ENCODE measurements at places on chromosomes 12 and 14.

DNA sequence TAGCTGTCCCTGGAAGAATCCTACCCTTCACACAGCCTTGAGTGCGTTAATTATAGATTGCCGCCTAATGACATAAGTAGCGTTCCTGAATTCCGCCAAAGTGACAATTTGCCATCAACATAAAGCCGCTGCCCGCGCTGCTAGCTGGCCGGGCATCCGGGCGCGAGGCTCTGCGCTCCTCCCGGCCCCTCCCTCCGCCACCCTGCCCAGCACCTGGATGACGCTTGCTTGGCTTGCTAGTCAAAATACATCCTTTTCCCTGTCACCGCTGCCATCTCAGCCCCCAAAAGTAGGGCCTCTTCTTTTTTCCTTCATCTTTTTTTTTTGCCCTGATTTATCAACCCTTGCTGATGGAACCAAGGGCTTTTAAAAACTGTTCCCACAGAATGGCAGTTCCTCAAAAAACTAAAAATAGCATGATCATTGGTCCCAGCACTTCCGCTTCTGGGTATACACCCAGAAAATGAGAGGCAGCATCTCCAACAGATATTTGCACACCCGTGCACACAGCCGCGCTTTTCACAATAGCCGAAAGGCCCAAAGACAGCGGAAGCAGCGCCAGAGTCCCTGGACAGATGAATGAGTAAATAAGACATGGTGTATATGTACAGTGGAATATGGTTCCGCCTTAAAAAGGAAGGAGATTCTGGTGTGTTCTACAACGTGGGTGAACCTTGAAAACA, 235.2 kb downstream of the BCL11B start:
- DNase-seq = no peak

DNA sequence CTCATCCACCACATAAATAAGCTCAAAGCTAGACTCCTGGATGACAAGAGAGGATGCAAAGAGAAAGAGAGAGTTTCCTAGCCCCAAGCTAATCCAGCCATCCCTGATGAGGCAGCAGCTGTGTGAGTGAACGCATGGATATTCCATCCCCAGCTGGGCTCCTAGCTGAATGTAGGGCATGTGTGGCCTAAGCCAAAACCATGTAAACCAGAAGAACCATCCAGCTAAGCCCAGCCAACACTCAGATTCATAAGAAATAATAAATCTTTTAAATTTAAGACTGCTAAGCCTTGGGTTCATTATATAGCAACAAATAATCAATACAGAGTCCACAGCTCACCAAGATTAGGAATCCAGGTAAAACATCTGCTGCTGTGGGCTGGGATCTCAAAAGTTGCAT, 94.3 kb downstream of the TNFAIP2 start:
- DNase-seq = no peak

- no peak for DNase-seq
Observed at GRCh38 chr12:84348582-84348981, 564.0 kb downstream of the SLC6A15 start.

- peak; percentile 56 for DNase-seq
Observed at GRCh38 chr12:104582739-104583138, 126.0 kb downstream of the CHST11 start.

DNA sequence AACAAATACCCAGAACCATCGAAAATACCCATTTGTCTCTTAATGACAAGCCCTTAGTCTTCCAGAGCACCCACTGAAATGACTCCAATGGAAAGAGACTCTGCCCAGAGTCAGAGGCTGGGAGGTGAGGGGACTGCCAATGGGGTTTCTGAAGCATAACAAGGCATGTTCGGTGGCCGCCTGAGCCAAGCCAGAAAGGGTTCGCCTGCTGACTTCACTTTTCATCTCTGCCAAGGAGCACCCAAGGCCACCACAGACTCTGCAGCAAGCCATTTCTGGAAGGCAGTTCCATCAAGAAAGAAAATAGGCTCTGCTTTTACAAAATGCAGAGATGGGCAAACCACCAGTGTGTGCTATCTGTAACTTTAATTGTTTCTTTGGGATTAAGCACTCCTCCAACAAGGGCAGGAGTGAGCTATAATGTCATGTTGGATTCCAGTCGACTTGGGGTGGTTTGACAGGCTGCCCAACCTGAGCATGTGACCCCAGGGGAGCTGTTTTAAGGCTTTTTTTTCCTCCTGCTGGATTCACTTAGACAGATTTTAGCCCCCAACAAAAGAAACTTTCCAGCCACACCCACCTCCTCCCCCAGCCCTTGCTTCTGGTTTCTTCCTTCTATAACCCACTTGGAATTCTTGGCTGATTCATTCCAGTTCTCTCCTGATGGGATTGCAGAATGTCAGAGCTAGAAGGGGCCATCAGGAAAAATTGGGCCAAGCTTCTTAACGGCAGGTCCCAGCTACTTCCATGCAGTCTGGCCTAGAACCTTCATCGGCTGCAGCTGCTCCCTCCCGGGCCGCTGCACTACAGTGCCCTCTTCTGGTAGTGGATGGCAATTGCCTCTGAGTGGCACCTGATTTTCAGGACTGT, 24.1 kb downstream of the CKAP4 start:
- peak; percentile 69 for DNase-seq

DNA sequence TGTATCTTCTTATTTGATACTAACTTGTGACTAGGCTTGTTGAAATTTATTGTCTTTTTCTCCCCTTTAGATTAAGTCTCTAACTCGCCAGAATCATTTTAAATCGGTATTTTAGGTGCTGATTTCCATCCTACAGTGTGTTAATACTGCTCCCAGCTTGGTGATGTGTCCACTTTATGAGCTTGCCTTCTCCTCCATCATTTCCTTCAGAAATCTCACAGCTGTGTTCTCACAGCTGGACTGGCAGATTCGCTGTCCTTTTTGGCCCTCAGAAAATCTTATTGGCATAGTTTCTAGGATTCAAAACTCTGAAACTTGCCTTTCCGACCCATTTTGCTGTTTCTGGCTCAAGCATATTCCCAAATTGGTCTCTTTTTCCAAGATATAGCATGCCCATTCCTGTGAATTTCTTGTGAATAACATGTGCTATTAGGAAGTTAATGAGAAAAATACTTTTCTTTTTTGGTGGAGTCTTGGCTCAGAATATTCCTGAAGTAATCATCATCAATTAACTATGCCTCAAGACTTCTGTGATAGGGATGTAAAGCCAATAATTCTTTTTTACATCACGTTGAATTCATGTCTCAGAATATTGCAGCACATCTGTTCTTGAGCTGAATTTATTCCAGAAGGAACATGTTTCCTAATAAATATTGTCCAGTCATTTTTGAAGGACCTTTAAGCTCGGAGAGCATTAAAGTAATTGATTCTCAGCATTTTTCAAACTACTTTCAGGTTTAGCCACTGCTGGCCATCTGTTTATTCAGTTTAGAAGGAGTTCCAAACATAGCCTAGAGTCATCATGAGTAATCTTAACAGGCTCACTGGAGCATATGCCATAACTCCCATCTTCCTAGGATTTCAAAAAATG, 50.0 kb upstream of the USP44 start:
- no peak for DNase-seq

GRCh38 chr14:42190744-42191143, 584.1 kb downstream of the LRFN5 start:
- DNase-seq = no peak

DNA sequence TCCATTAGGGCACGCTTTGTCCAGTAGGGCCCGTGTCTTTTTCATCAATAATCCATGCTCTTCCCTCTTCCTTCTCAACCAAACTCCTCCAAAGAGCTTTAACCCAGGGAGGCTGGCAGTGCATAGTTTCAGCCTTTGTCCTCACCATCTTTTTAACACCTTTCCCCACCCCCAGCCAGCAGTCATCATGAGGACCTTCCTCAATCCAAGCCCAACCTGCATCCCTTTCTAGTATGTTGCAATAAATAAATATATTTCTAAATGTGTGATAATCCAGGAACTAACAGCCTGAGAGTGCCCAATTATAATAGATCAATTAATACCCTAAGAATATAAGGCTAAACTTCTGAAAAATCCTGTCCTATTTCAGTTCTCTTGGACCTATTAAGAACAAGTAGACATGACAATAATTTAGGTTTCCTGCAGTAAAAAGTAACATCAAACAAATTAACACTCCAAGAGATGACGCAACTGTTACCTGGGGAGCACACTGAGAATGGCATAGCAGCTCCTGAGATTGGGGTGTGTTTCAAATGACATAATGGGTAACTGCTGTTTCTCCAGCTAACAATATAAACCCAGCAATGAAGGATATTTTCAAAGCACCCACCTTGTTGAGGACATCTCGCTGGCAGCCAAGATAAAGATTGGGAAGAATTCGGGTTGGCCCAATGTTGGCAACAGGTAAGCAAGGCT, 62.6 kb downstream of the DUSP16 start:
- DNase-seq = no peak

- DNase-seq = no peak
Observed at GRCh38 chr12:103571286-103571685, 15.8 kb upstream of the STAB2 start.

DNA sequence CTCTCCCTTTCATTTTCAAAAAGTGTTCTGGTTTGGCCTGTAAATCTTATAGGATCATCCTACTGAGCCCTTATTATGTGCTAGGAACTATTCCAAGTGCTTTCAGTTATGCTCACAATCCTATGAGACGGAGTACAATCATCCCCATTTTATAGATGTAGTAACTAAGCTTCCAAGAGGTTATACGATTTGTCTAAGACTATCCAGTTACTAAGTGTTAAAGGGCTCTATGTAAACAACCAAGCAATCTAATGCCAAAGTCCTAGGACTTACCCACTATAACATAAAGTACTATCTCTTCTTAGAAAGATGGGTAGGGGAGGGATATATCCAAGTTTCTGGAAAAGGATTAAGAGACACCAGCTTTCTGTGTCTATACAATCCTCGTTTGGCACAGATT, 6.7 kb downstream of the CFL2 start:
- DNase-seq = no peak

DNA sequence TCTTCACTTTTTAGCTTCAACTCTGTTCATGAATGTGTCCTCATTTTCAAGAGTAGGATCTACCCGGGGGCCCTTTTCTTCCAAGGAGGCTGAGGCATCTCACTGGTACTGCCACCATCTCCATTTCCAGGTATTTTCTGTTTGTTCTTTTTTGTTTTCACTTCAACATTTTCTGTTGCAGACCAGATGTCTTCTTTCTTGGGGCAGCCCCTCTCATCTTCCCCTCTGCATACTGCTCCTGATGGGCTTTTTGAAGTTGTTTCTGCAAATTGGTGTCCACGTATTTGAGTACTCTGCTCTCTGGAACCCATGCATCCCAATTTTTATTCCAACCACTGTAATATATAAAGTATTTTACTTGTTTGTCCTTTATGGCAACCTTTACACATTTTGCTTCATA, 66.5 kb downstream of the LRP6 start:
- DNase-seq = no peak

DNA sequence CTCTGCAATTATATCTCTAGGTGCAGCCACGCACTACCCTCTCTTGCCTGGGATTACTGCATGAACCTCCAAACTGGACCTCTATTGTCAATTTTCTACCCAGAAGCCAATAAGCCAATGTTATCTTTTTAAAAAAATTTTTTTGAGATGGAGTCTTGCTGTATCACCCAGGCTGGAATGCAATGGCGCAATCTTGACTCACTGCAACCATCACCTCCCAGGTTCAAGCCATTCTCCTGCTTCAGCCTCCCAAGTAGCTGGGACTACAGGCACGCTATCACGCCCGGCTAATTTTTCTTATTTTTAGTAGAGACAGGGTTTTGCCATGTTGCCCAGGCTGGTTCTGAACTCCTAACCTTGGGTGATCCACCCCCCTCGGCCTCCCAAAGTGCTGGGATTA, 11.2 kb upstream of the PXN start:
- no peak for DNase-seq

GRCh38 chr12:130439250-130439649, 101.6 kb downstream of the PIWIL1 start:
- no peak for DNase-seq

GRCh38 chr12:108525681-108526080, 10.6 kb downstream of the FICD start:
- no peak for DNase-seq

GRCh38 chr12:52190860-52191729, 719 bp downstream of the KRT80 start:
- DNase-seq = no peak

- no peak for DNase-seq
Observed at GRCh38 chr12:27995406-27995805, 22.9 kb upstream of the PTHLH start.
